ENCODE measurements at places on chromosomes 6 and 20. TPM values are rescaled to one million over a fixed set of nuclear protein-coding genes. Genes with fewer than 3 reads are reported as not detected.
A peak's percentile ranks its signal among the peaks of the same experiment; 100 is the strongest.

C20orf141 gene
- total RNA-seq = not detected

PCED1A gene
- total RNA-seq = 10.6 TPM

FGD2 gene
- 9.2 TPM for total RNA-seq

POU5F1 gene
- total RNA-seq = 1.8 TPM

CNR1 gene
- 2.6 TPM for total RNA-seq

TNFRSF21 gene
- 2.7 TPM for total RNA-seq

- no peak for DNase-seq
Observed at GRCh38 chr6:69027861-69028260, 392.8 kb downstream of the ADGRB3 start.

- no peak for DNase-seq
Observed at GRCh38 chr6:128822271-128822670, 60.7 kb upstream of the LAMA2 start.

- DNase-seq = no peak
Observed at GRCh38 chr20:62159839-62160238, 16.3 kb downstream of the SS18L1 start.

- DNase-seq = peak; percentile 94
Observed at GRCh38 chr6:73566954-73567591, 46.2 kb upstream of the EEF1A1 start.

DNA sequence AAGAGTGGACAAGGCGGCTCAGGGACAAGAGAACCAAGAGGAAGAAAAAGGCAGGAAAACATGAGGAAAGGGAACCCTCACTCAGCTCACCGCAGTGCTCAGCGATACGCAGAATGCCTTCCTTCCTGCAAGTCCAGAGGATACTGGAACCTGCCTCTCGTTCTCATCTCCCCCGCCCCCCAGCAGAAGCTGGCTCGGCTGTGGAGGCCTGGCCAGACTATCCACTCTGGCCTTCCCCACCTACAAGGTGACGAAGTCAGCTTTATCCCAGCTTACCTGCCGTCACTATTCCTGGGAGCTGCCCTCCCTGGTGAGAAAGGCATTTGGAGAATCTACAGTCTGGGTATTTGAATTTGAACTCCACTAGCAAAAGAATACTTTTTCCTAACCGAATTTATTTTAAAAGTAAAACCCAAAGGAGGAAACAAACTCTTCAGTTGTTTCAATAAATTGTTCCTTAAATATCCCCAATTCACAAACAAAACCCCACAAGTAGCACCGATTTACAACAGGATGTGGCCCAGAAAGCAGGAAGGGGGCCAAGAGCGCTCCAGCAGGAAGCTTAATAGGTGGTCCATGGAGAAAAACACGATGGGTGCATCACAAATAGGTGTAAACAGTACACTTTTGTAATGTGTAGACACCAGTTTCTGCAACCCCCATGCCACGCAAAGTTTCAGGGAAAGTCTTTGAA, 2.1 kb upstream of the DIDO1 start:
- DNase-seq = no peak

DNA sequence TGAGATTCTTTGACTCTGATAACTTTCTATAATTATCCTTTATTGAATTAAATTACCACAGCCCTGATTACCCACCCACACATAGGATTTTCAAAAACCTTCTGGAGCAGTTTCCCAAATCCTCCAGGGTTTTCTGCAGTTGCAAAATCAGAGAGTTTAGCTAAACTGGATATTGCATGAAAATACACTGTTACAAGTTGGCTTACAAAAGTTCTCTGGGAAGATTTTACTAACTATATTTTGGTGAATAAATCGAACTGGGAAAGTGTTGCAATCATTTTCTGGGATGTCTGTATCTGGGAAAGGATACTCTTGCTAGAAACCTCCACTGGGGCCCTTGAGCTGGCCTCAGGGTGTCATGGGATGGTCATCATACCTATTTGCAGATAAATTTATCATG, 97.6 kb upstream of the STMND1 start:
- DNase-seq = no peak

DNA sequence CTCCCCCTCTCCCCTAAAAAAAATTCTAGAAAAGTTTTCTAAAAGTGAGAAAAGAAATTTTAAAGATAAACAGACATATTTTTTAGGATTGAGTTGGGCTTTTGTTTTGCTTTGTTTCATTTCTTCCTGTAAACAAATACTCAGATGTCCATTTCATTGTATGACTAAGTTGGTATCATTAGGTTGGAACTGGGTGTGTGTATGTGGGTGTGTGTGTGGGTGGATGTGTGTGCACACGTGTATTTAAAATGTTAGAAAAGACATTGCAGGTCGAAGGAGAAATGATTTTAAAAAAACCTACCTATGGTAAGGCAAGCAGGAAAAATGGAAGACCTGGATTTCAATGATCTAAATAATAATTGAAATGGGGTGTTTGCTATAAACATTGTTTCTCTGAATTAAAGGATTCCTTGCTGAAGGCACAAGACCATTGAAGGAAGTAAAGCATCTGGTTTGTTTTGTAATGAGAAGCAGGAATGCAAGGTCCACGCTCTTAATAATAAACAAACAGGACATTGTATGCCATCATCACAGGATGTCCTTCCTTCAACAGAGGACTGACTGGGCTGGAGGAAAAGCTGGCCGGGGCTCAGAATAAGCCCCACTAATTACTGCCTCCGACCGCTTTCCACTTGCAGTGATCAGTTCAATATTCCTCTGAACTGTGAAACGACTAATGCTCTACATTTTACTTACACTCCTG, 996 bp upstream of the PRDM1 start:
- no peak for DNase-seq

- peak; percentile 93 for DNase-seq
Observed at GRCh38 chr6:158231551-158232315, 63.6 kb downstream of the GTF2H5 start.

DNA sequence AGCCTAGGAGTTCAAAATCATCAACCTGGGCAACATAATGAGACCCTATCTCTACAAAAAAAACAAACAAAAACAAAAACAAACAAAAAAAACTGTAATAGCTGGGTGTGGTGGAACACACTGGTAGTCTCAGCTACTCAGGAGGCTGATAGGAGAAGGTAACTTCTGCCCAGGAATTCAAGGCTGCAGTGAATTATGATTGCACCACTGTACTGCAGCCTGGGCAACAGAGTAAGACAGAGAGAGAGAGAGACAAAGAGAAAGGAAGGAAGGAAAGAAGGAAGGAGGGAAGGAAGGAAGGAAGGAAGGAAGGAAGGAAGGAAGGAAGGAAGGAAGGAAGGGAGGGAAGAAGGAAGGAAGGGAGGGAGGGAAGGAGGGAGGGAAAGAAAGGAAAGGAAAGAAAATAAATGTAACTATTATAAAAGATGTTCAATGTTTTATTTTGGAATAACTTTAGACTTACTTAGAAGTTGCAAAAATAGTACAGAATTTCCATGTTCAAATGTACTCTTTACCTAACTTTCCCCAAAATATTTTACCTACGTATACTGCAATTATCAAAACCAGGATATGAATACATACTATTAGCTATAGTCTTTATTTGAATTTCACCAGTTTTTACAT, 175.2 kb downstream of the KHDC1L start:
- no peak for DNase-seq

DNA sequence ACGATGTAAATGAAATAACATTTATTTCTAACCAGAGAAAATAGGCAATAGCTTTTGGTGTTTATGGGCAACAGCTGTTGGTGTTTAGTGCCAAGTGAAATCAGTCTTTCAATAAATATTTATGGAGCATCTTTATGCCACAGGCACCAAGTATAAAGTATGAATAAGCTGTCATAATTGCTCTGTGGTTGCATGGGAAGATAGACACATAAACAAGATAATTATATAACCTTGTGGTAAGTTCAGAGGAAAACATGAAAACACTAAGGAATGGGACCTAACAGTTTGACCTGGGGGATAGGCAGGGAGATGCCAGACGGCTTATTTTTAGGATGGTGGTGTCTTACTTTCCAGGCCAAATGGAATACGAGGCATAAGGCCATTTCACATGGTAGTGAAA, 110.9 kb downstream of the GFRAL start:
- no peak for DNase-seq

Data from lower leg skin (tissue), 4 donors.